ENCODE measurements at places on chromosomes 12 and 14. TPM values are rescaled to one million over a fixed set of nuclear protein-coding genes. Genes with fewer than 3 reads are reported as not detected.

DNA sequence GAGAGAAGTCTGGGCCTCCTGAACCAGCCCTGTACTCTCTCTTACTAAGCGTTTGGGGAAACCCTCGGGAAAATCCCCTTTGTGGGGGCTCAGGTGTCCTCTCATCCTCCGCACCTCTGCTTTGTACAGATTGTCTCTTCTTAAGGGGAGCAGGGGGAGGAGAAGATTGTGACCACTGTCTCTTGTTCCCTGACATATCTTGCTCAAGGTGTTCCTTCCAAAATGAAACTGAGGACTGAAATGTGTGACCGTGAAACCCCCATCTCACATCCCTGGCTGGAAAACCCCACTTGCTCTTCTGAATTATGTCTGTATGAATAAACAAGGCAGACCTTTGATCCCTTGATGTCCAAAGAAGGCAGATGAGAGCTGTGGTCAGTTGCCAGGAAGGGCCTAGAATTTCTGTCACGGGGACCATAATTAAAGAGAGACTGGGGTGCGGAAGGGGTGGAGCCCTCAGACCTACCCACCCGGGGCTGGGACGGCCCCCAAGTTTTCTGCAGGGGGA, 369.8 kb downstream of the AACS start:
- DNase-seq: no peak

GRCh38 chr14:75323571-75323970, 44.9 kb downstream of the FOS start:
- DNase-seq: no peak

GRCh38 chr14:64109819-64110554, 184.2 kb downstream of the ESR2 start:
- no peak for DNase-seq

DNA sequence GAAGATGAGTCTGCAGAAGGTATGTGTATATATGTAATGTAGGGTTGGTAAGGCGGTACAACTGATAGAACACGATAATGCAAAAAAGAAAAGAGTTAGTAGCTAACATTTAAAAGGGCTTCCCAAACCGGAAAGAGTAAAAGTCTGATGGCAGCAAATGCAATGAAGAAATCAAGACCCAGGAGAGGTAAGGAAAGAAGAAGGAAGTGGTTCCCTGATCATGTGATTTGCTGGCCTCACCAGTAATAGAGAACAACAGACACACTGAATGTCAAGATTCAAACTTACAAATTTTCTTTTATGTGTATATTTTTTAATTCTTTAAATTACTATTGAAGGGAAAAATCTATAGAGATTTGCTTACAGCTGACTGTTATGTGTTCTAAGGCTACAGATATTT, 18.4 kb downstream of the ZFC3H1 start:
- no peak for DNase-seq

GRCh38 chr12:92393504-92393903, 247.9 kb upstream of the BTG1 start:
- DNase-seq: no peak

- no peak for DNase-seq
These were observed 68.3 kb downstream of the LLPH start for GRCh38 chr12:66062290-66062625.

GRCh38 chr12:65182012-65182739, 12.8 kb downstream of the LEMD3 start:
- no peak for DNase-seq

- DNase-seq: no peak
These were observed 37.0 kb upstream of the PPM1H start for GRCh38 chr12:62971769-62972525.

Gene CLEC4A
- polyA plus RNA-seq: 0.52 TPM

Gene RD3L
- polyA plus RNA-seq: not detected
